ENCODE measurements at places on chromosomes 5 and 9.

DNA sequence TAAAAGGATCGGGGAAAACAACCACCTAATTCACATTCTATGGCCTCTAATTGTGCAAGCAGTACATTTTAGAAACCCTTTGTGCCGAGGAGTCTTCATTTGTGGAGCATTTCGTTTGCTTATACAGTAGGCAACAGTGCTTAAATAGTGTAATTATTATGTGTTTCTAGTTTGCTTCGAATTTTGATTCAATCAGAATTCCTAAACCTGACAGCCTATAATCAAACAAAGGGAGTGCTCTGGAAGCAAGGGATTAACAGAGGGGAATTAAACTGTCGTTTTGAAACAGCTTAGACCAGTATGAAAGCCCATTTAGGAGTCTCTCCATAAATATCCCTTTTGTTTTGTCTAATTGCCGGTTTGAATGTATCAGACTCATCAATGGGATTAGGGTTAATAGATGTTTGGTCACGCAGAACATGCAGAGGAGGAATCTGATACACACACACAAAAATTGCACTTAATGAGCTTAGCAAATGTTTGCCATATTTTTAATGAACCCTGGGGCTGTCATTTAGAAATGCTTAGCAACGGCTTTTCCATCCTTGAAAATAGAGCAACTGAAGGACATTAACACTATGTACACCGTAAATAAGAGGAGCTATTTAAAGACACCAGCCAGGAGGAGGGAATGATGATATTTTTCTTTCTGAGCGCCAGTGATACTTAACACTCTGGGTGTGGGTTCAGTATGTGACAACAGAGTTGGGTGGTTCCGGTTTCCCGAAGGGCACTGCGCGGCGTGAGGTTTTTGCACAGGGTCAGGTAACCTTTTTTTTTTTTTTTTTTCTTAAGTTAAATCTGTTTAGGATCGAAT is 404.7 kb downstream of the TLE4 start:
- DNase-seq, result no peak

GRCh38 chr9:127785933-127786772 is at the start of gene CDK9:
TSS of gene CDK9 (plus strand) at chr9:127786034. CDS start at chr9:127786149, 115 bp downstream.
- peak; percentile 92 for DNase-seq

DNA sequence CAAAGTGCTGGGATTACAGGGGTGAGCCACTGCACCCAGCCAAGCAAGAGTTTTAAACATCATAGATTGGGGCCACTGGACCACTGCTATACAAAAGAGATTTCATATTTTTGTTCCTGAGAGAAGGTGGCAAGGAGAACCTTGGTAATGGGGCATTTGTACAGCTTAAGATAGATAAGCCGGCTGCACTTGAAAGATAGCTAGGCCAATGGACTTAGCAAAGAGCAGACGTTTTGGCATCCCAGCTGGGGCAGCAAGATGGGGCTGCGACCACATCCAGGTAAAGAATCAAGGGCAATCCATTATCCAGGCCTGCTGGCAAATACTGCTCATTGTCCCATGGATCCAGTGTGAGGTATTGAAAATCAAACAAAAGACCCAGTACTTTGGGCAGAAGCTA is 3.9 kb upstream of the ISCA1 start:
- no peak for DNase-seq

- DNase-seq, result no peak
Measured at GRCh38 chr9:137764171-137764671, 113.4 kb upstream of the CACNA1B start.

GRCh38 chr5:53276825-53277224 is 167.3 kb upstream of the MOCS2 start:
- DNase-seq, result no peak

- DNase-seq, result no peak
Measured at GRCh38 chr9:125238127-125238914, 2.8 kb downstream of the HSPA5 start.

GRCh38 chr5:8842971-8843551 is 702.8 kb downstream of the SEMA5A start:
- DNase-seq, result no peak

DNA sequence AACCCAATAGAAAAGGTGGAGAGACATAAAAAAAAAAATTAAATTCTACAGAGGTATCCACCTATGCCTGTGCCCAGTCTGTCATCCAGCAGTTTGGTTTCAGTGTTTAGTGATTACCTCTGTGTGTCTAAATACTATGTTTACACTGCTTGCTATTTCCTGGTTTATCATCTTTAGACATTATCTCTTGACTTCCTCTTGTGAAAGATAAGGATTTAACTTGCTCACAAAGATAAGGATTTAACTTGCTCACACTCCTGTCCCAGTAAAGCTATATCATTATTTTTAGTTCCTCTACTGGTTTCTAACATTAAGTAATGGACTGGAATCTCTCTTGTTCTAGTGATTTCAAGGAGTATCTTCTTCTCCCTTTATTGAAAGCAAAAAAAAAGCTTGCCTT is 53.9 kb upstream of the ZFR start:
- DNase-seq, result no peak

- no peak for DNase-seq
Measured at GRCh38 chr5:175436359-175436758, 7.6 kb downstream of the DRD1 start.
